Activated T-helper 1 cell treated with anti-CD3 and anti-CD28 coated beads, Interleukin-12 subunit alpha, Interleukin-12 subunit beta, Interleukin-2, Interleukin-4 antibody, amounts not matched to agents 30 ng/mL and 10 ng/mL and 1 ng/mL, durations not matched to agents 14 hours and 24 hours and 36 hours (primary cell): ENCODE measurements at places on chromosomes 13 and 19.

- DNase-seq, result no peak
Observed at GRCh38 chr13:50153876-50154275, 138.6 kb downstream of the KCNRG start.

DNA sequence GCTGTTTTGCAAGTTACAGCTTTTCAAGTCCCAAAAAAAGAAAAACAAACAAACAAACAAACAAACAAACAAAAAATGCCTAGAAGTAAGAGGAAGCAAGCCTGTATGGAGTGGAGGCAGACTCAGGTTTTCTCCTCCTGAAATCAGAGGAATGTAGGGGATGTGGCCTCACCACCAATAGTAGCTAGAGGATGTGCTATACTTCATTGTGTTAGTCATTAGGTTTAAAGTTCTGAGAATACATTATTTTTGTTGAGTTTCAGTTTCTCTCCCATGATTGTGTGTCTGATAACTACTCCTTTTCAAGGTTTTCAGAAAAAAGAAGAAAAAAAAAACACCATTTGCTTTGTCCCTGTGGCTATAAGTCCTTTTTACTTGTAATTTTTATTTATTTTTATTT, 524.5 kb downstream of the GPC6 start:
- no peak for DNase-seq

DNA sequence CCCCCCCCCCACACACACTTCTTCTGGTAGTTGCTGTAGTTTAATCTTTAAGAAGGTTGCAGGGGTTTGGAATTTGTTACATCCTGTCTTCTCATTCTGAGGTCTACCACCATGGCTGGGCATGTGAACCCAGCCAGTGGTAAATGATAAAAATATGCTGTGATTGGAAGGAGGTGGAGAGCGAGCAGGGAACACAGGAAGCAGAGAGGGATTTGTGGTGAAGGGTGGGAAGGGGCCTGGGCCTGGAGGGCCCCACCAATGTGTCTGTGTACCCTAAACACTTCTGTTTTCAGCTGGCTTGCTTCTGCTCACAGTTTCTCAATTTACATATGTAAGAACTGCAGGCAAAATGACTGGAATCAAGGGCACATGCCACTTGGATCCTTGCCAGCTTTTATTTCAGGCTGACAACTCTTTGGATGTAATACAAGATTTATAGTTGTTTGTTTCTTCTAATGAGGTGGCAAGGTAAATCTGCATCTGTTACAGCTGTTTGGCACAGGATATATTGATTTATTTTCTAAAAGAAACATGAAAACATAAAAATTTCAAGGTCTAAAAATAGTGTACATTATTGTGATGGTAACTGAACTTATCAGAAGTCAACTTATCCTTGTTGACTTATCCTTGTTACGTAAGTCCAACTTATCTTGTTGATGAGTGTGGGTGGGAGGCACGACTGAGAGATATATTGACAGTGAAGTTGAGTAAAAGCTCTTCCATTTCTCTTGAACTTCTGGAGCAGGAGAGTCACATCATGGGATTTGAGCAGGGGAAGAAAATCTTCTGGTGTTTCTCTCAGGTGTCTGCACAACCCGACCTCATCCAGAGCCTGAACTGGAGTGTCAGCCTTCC, 313.2 kb downstream of the SHISA2 start:
- DNase-seq, result no peak

DNA sequence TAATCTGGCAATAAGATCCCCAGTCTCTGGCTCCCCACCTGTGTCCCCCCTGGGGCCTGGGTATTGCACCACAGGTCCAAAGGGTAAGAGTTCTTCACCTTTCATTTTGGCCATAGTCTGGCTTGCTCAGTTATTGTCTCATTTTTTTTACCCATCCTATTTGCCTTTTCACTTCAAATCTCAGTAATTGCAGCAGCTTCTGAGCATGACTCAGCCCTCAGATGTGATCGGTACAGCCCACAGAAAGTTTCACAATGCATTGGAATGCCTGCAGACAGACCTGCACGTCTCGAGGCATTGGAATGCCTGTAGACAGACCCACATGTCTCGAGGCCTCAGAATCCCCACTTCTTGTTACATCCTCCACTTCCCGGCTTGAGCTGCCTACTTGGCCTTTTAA, 173.6 kb downstream of the NUFIP1 start:
- peak; percentile 10 for DNase-seq

DNA sequence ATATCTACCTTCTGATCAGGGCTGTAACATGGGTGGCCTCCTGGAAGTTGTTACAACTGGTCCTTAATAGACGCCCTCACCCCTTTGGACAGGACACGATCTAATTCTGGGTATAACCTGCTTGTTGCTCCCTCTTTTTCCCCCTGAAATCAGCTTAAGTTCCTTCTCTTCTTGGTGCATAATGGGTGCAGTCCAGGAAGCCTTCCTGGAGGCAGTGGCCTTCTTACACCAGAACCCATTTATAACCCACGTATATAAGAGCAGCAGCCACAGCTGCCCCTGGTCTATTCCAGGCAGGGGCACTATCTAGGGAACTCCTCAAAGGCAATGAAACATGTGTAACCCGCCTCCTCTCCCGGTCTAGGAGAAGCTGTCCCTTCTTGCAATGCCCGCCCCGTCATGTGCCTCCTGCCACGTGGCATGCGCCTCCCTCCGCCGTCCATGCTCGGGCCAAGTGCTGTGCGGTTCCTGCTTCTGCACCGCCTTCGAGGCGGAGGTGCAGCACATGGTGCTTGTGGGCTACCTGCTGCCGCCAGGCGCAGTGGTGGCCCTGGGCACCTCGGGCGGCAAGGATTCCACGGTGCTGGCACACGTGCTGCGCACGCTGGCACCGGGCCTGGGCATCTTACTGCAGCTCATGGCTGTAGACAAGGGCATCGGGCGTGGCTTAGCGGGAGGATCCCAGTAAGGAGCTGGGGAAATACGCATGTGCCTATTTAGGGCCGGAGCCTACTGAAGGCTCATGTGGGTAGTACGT, 27.3 kb downstream of the ZNF175 start:
- DNase-seq, result no peak

- no peak for DNase-seq
Observed at GRCh38 chr13:21674490-21675009, 3.7 kb downstream of the FGF9 start.
